GM03348 (cell line): ENCODE measurements at places on chromosomes 4 and X.

- DNase-seq, result no peak
Observed at GRCh38 chr4:2255501-2256155, 6.3 kb downstream of the MXD4 start.

GRCh38 chr4:146049802-146050201, 111.2 kb upstream of the ZNF827 start:
- DNase-seq, result no peak

DNA sequence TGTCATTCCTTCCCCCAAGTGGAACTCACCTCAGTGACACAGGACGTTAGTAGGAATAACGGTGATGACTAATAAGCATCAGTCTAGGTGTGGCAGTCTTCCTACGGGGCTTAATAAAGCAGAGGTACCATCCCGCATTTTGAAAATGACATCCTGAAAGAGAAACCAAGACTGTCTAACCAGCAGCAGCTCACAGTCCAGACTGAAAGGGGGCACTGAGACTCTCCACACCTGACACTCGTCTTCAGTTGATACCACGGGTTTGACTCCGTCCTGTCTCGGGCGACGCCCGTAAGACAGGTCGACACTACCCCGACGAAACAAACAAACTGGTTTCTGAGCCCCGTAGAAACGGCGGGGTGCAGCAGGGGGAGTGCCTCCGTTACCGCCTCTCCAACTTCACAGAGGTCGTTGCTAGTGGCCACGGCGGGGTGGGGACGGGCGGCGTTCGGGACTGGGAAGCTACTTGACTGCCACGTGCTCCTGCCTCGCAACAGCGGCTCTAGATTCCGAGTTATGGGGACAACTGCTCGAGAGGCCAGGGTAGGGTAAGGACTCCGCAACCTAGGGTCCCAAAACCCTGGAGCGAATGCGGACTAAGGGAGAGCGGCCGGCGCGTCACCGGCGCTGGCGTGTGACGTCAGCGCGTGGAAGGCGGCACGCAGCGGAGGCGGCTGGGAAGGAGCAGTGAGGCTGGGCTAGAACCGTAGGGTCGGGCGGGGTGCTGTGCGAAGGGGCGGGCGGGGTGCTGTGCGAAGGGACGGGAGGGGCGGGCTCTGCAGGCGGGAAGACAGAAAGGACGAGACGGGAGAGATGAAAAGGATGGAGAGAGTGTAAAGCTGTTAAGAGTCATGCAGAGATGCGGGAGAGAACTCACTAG, at the start of gene NEK1:
TSS of gene NEK1 (minus strand) at position 593 of the 880 bp plus-strand sequence. CDS start 9,953 bp downstream, outside the sequence.
- DNase-seq, result peak; percentile 96

- DNase-seq, result no peak
Observed at GRCh38 chrX:132532913-132533312, 44.1 kb upstream of the MBNL3 start.
